Breast epithelium (tissue), 4 donors: ENCODE measurements at places on chromosomes 5 and 9. TPM values are rescaled to one million over a fixed set of nuclear protein-coding genes. Genes with fewer than 3 reads are reported as not detected.

Gene ACOT12
- total RNA-seq: not detected

Gene ANKDD1B
- 0.66 TPM for total RNA-seq

GRCh38 chr9:108310202-108310601 lies 545.6 kb downstream of the ACTL7B start:
- H3K4me3 ChIP-seq: no peak overlapping the region
- no peaks in the 10 kb centered on the region for H3K36me3 ChIP-seq
- no peak overlapping the region for H3K27ac ChIP-seq
- H3K27me3 ChIP-seq: no peaks in the 10 kb centered on the region

- no peaks in the 10 kb centered on the region for H3K27me3 ChIP-seq
- no peak for DNase-seq
- no peaks in the 10 kb centered on the region for H3K4me1 ChIP-seq
- no peaks in the 10 kb centered on the region for H3K36me3 ChIP-seq
These were observed 14.0 kb upstream of the CHD1 start for GRCh38 chr5:98942847-98943246.

DNA sequence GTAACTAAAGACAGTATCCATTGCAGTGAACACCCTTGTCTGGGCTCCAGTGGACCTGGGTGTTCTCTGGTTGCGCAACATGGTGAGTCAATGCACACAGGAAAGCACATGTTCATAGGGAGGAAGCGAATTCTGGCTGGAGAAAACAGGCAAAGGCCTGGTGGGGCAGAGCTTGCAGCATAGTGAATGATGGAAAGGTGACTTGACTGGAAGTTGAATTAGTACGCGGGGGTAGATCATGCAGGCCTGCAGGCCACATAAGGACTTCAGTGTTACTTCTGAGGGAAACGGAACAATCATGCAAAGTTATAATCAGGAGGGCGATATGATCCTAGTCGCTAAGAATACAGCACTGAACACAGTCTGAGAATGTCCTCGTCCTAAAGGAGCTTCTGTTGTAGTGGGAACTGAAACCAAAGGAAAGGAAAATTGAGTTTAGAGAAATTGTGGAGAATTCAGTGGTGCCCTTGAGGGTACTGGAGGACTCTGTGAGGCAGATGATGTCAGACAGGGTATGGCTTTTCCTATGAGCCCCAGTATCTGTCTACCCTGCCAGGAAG lies 71.9 kb upstream of the RANBP3L start:
- H3K27me3 ChIP-seq: no peaks in the 10 kb centered on the region
- peak overlapping the region; percentile 48 for H3K27ac ChIP-seq
- H3K36me3 ChIP-seq: no peaks in the 10 kb centered on the region
- H3K4me1 ChIP-seq: no peaks in the 10 kb centered on the region
- DNase-seq: no peak
- H3K4me3 ChIP-seq: no peak overlapping the region

Gene ZSWIM6
- total RNA-seq: 11.2 TPM

Gene PANK3
- 56.1 TPM for total RNA-seq

Gene TMEM250
- total RNA-seq: 24.9 TPM

GRCh38 chr9:89687848-89688247 lies 83.0 kb downstream of the GADD45G start:
- no peak overlapping the region for H3K4me3 ChIP-seq
- DNase-seq: no peak
- no peaks in the 10 kb centered on the region for H3K36me3 ChIP-seq
- no peak overlapping the region for H3K27ac ChIP-seq
- H3K4me1 ChIP-seq: no peaks in the 10 kb centered on the region

- peak overlapping the region; percentile 74 for H3K27ac ChIP-seq
- no peaks in the 10 kb centered on the region for H3K27me3 ChIP-seq
- H3K4me1 ChIP-seq: no peaks in the 10 kb centered on the region
These were observed 81.9 kb downstream of the TNC start for GRCh38 chr9:115035841-115036612.

Gene SLC36A3
- not detected for total RNA-seq

GRCh38 chr9:88783711-88784083 lies 207.6 kb upstream of the S1PR3 start:
- H3K27ac ChIP-seq: no peak overlapping the region
- no peaks in the 10 kb centered on the region for H3K4me1 ChIP-seq
- no peak for DNase-seq
- H3K4me3 ChIP-seq: no peak overlapping the region
- no peaks in the 10 kb centered on the region for H3K27me3 ChIP-seq

GRCh38 chr5:146770546-146770945 lies 108.0 kb downstream of the PPP2R2B start:
- no peak overlapping the region for H3K27ac ChIP-seq
- no peaks in the 10 kb centered on the region for H3K4me1 ChIP-seq
- H3K36me3 ChIP-seq: no peaks in the 10 kb centered on the region

DNA sequence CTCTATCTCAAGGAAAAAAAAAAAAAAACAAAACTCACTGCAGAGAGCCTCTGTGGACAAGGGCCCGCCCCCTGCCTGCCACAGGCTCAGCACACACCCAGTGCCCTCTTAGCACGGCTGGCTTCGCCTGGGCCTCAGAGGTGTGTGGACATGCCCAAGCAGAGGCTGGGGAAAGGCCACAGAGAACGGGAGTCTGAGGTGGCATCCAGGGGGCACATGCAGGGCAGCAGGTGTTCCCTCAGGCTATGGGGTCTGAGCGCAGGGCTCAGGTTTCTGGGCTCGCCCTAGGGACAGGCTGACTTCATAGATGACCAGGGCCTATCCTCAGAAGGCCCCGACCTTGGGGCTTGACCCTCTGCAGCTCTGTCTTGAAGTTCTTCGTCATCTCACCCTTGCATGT lies 138.7 kb downstream of the ZNF354C start:
- H3K27ac ChIP-seq: peak overlapping the region; percentile 7
- H3K4me1 ChIP-seq: no peaks in the 10 kb centered on the region
- no peak overlapping the region for H3K4me3 ChIP-seq
- H3K36me3 ChIP-seq: no peaks in the 10 kb centered on the region

Gene FOXD4L3
- 0.15 TPM for total RNA-seq

- DNase-seq: no peak
- H3K4me3 ChIP-seq: no peak overlapping the region
These were observed 12.8 kb upstream of the TMEM245 start for GRCh38 chr9:109132567-109133021.

Gene LECT2
- not detected for total RNA-seq

Gene ZBTB6
- 8.2 TPM for total RNA-seq

Gene HK3
- total RNA-seq: 2.5 TPM
